HL-60 (cell line): ENCODE measurements at places on chromosomes 1 and 21.

GRCh38 chr1:146031476-146031875 lies 9.9 kb upstream of the HJV start:
- no peak for DNase-seq

GRCh38 chr1:232301246-232301645 lies 328.7 kb downstream of the SIPA1L2 start:
- no peak for DNase-seq

DNA sequence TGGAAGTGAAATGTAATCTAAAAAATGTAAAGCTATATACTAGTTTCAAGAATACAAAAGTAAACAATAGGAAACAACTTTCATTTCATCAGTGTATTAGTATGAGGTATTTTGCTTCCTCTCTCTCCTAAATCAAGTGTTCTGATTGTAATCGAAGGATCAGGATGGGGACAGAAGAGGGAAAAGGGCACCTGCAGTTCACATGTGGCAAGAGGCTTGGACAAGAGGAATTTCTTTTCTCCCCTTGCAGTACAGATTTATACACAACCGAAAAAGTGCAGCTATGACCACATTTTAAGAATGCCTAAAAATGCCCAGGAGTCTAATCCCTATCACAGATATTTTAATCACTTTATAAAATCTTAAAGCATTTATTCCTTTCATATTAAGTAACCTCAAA lies 63.7 kb downstream of the NRIP1 start:
- DNase-seq: no peak

DNA sequence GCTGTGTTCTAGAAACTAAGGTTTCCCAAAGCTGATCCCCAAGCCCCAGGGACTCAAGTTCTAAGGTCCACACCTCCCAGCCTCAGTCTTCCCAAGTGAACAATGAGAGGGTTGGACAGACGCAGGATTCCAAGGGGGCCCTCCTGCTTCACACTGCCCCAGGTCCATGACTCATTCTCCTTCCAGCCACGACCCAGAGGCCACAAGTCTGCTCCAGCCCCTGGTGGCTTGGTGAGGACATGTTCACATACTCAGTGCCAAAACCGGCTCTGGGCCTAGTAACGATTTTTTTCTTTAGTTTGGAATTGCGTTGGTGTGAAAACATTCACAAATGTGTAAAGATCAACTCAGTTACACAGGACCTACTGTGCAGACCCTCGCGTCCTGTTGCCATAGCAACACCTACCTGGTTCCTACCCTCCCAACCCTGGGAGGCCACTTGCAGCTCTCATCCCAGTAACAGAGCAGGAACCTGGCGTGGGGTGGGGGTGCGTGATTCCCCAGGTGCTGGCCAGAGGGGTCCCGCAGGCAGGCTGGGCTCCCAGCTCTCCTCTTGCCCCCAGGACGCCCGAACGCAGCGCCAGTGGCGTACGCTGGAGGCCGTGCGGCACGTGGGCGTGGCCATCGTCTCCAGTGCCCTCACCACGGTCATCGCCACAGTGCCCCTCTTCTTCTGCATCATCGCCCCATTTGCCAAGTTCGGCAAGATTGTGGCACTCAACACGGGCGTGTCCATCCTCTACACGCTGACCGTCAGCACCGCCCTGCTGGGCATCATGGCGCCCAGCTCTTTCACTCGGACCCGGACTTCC lies 57.0 kb downstream of the DISP3 start:
- no peak for DNase-seq

GRCh38 chr1:84297546-84298244 lies 3.8 kb upstream of the SAMD13 start:
- no peak for DNase-seq

DNA sequence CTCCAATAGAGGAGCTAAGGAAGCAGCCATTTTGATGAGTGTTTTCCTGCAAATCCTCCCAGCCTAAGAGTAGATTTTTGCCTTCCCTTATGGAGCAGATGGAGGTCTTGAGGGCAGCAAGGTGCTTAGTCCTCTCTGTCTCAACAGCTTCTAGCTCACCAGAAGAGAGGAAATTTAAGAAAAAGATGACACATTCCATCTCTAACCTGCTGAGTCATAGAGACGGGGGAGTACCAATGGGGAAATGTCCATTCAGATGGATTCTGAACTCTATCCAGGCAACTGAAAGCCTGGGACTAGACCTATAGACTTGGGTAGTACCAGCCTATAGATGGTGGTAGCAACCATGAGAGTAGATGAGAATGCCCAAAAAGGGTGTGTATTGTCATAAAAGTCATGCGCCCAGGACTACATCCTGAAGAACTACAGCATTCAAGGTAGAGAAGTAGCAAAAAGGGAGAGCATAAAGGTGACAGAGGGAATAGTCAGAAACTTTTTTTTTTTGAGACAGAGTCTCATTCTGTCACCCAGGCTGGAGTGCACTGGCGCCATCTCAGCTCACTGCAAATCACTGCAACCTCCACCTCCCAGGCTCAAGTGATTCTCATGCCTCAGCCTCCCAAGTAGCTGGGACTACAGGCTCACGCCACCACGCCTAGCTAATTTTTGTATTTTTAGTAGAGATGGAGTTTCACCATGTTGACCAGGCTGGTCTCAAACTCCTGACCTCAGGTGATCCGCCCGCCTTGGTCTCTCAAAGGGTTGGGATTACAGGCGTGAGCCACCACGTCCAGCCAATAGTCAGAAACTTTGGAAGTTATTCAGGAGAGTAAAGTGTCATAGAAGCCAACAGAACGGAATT lies 10.7 kb upstream of the ELOA start:
- DNase-seq: no peak

DNA sequence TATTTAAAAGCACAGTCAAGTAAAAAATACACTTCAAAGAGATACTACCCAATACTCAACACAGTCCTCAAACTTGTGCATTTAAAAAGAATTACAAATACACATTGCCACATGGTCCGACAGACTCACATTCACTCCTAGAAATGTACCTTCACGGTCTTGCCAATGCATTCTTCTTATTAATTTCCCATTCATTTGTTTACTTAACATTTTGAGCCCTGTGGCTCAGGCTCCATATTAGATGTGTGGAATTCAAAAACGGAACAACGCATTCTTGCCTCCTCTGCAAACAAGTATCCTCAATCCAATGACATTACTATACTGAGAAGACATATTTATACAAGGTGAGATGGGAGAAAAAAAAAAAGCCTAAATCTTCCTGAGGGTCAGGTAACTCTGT lies 2.5 kb upstream of the DUSP23 start:
- no peak for DNase-seq

- DNase-seq: no peak
Observed at GRCh38 chr1:13556224-13556764, 27.3 kb upstream of the PDPN start.
